ENCODE measurements at places on chromosomes 13 and 19. TPM values are rescaled to one million over a fixed set of nuclear protein-coding genes. Genes with fewer than 3 reads are reported as not detected.

The ADGRE3 gene
- polyA plus RNA-seq: not detected

The ZNF793 gene
- polyA plus RNA-seq: 9.2 TPM

The RGCC gene
- polyA plus RNA-seq: 17.0 TPM

The TEX26 gene
- not detected for polyA plus RNA-seq

The S1PR5 gene
- 1.5 TPM for polyA plus RNA-seq

The RASAL3 gene
- polyA plus RNA-seq: 1.3 TPM

The PNPLA6 gene
- polyA plus RNA-seq: 20.5 TPM

The AP1M1 gene
- 40.6 TPM for polyA plus RNA-seq

The CRB3 gene
- 3.7 TPM for polyA plus RNA-seq

The MBD3L3 gene
- polyA plus RNA-seq: not detected

The MEIOSIN gene
- polyA plus RNA-seq: not detected

The DLL3 gene
- polyA plus RNA-seq: 0.25 TPM

The PGLYRP2 gene
- not detected for polyA plus RNA-seq

GRCh38 chr19:30112171-30112570 is 170.1 kb downstream of the URI1 start:
- no peak for DNase-seq

GRCh38 chr19:54252845-54253244 is 4.2 kb downstream of the LILRB5 start:
- DNase-seq: no peak

- no peak for DNase-seq
Observed at GRCh38 chr13:69948016-69948415, 159.6 kb upstream of the ATXN8OS start.

DNA sequence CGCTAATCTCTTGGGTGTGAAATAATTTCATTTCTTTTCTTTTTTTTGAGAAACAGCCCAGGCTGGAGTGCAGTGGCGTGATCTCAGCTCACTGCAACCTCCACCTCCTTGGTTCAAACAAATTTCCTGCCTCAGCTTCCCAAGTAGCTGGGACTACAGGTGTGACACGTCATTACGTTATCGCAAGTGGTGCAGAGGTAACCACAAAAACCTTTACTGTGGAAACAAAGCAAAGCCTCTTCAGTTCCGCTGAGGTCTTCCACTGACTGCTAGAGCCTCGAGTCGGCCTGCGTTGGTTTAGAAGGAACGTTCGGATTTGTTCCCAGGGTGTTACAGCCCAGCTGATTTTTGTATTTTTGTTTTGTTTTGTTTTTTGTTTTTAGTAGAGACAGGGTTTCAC is 2.0 kb upstream of the ZNF784 start:
- DNase-seq: no peak

GRCh38 chr19:56748378-56748777 is 76.8 kb upstream of the ZNF835 start:
- DNase-seq: peak; percentile 66

DNA sequence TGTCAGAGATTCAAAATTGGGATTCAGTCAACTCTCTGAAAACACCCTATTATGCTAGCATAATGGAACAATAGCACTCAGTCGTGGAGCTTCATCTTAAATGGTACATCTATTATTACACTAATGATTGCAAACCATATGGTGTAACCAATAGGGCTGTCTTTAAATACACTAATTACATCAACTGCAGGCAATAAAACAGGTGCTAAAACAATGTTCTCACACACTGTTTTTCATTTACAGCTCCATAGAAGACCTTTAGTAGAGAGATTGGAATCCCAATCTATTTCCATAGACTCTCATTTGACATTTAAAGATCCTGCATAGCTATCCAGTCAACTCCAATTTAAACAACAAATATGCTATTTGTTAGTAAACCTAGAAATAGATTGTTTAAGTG is 1917.4 kb downstream of the OLFM4 start:
- DNase-seq: no peak

DNA sequence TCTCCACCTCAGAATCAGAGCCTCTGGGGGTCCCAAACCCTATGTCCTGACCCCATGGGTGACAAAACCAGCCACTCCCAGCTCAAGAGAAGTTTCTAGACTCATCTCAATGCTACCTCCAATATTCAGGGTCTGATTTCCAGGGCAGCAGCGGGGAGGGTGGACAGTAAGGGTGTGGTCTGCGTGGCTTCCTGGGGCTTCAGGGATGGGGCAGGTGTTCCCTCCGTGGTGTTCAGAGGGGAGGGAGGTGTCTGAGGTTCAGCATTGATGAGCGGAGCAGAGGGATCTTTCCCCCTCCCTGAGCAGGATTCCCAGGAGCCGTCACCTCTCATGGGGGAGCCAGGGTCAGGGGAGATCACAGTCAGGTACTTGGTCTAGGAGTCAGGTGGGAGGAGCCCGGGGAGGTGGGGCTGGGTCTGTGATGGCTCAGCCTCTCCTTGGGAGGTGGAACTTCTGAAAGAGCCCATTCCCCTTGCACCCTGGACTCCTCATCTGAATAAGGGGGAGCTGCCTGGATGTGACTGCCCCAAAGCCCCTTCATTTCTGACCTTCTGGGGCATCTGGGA is 2.9 kb downstream of the LILRA2 start:
- DNase-seq: no peak

DNA sequence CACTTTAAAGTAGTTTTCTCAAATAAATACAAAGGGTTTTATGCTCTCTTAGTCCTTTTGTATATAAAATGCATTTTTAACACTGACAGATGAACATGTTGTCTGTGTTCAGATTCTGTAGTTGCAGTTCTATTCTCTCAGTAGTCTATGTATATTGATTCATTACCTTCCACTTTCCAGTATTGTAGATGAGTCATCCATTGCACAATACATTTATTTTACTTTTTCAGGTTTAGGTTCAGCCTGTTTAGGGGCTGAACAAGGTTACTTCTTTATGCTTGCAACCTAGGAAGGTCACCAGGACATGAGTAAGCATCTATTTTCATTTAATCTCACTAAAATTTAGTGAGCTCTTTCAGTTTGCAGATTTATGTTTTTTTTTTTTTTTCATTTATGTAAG is 173.6 kb downstream of the NALCN start:
- no peak for DNase-seq

- no peak for DNase-seq
Observed at GRCh38 chr19:42311657-42312056, 1.5 kb upstream of the TMEM145 start.

DNA sequence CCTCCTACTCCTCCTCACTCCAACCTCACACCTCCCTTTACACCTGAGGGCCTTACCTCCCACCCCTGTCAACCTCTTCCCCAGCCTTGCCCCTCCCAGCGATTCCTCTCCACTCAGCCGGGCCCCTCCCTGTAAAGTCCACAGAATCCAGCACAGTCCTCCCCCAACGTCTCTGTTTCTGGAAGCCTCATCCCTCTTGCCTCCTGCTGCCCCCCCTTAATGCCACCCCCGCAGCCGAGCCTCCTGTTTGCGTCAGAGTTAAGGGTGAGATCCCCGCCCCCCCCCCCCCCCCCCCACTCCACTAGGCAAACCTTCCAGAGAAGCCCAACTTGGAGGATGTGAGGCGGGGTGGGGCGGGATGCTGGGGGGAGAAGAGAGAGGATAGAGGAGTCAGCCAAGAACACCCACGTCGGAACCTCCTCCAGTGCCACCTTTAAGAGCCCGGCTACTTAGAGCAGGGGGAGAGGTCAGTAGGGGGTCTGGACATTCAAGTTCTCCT is 2.1 kb downstream of the UNC13A start:
- no peak for DNase-seq

DNA sequence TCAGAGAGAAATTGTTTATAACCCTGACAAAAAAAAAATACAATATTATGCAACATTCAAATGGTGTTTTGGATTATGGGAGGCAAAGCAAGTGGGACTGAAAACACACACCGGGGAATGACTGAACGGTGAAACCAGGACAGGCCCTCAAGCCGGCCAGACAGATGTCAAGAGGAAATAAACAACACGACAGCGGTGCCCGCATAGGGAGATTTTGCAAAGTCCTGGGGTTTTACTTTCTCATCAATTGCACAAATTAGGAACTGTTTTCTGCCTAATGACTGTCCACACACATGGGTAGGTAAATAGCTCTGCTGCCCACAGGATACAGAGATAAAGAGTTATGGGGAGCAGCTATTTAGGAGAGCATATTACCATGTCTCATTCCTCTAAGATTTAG is 134.5 kb downstream of the IRS2 start:
- DNase-seq: no peak

GRCh38 chr13:113801289-113801961 is 42.4 kb downstream of the TMEM255B start:
- DNase-seq: no peak

DNA sequence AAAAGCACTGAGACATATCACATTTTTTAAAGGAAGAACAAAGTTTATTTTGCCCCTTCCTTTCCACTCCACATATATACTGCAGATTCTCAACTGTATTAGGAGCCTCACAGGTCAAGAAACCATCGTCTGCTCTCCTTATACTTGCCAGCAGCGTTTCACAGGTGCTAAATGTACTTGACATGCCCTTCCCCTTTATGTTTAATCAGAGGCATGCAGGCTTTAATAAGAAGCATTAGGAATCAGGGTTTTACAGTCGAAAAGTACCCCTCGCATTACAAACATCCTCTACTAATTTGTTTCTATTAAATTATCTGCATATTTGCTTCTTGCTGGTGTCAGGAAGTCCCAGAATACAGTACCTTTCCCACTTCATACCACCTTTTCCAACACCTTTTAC is 3.7 kb upstream of the RAP2A start:
- no peak for DNase-seq

GRCh38 chr19:10195199-10195519 is 406 bp upstream of the DNMT1 start:
- no peak for DNase-seq

GRCh38 chr19:1384478-1385110 is 887 bp downstream of the NDUFS7 start:
- no peak for DNase-seq

DNA sequence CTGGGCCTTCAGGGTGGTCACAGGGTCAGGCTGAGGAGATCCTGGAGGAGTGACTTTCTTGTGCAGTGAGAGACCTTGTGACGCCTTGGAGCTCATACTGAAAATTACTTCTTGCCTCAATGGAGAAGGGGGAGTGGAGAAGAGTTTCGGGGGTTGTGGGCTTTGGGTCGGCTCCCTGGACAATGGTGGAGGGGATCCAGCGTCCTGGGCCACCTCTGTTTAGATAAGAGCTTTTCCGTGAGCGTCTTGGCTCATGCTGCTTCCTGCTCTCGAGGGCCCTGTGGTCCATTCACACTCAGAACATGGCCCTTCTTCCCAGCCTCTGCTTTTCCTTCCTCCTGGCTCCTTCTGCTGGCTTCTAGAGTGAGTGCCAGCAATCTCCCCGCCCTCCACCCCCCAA is 81.9 kb downstream of the FLT1 start:
- no peak for DNase-seq

DNA sequence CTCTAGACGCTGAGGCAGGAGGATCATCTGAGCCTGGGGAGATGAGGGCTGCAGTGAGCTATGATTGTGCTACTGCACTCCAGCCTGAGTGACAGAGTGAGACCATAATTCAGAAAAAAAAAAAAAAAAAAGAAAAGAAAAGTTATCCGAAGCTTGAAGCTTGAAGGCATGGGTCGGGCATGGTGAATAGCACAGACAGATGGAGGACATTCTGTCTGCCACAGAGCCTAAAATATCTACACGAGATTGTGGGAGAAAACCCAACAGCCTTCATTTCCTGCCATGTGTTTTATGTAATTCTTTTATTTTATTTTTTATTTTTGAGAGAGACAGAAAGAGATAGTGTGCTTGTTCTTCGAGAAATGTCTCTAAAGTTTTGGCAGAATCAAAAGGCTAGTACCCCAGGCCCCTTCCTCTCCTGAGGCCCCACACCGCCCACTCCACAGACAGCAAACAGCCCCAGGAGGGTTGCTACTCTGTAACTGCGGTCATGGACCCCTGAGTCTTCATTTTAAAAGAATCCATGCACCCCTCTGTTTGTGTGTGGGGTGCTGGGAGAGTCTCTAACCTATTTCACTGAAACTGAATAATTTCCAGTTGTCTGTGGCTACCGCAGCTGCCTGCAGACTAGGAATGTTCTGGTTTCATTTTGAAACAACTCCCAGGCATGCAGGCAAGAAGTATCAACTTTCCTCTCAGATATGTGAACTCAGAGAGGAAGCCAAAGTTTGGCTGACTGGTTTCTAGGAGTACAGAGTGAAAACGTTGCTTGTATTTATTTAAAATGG is 38.4 kb upstream of the RCBTB2 start:
- DNase-seq: peak; percentile 71

GRCh38 chr19:14686411-14686810 is 3.4 kb upstream of the ZNF333 start:
- no peak for DNase-seq

GRCh38 chr13:94344126-94344818 is 135.2 kb downstream of the DCT start:
- DNase-seq: no peak

- no peak for DNase-seq
Observed at GRCh38 chr19:912181-913079, 589 bp downstream of the R3HDM4 start.

DNA sequence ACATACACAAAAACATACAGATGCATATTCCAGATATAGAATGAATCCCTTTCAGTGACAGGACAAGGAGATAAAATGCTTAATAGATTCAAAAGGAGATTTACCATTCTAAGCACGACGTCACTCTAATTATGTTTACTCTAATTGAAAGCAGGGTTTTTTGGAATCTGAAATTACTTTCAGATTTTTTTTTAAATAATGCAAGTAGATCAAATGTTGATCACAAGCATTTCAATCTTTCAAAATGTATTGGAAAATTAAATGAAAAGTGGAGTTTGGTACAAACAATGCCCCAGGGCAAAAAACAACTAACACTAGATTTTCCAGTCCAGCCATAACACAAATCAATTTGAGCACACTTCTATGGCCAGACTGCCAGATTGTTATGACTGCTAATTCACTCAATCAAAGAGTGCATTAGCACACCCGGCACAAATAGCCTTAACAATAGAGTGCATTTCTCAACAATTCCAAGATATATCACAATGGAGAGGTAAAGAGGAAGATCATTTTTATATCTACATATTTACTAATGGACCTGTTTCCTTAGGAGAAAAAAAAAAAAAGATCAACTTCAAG is 4.3 kb upstream of the DACH1 start:
- DNase-seq: no peak

DNA sequence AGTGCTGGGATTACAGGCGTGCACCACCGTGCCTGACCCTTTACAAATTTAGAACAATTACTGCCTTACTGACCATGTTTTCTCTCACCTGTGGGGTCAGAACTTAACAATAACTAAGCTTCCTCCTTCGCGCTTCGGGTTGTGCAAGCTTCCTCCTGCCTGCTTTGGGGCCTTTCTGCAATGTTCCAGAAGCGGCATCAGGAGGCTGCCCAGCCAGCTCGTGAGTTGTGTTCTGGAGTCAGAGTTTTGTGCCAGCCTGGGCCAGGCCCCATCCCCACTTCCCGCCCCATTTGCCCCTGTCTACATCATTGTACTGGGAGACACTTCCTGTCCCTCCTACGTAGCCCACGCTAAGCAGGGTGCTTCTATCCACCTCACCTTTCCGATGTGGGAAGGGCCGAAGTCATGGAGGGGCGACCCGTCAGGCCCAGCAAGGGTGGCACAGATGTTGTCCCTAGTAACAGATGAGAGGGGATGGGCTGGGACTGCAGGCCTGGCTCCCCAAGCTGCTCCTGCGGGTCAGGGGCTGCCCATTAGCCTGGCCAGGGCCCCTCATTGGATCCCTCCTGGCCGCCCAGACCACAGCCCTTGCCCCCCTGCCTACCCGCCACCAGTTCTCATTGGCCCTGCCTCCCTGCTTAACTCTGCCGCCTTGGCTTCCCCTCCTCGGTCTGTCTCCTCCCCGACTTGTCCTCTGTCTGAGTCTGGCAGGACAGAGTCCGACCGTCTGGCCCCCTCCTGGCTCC is 13.4 kb downstream of the UHRF1 start:
- DNase-seq: no peak

- no peak for DNase-seq
Observed at GRCh38 chr19:728011-728410, 19.3 kb downstream of the PALM start.
